Activated naive CD4-positive, alpha-beta T cell treated with anti-CD3 and anti-CD28 coated beads, Interleukin-2, amount 10 ng/mL, durations not matched to agents 7 days and 5 days (primary cell): ENCODE measurements at places on chromosomes 2 and 18.

DNA sequence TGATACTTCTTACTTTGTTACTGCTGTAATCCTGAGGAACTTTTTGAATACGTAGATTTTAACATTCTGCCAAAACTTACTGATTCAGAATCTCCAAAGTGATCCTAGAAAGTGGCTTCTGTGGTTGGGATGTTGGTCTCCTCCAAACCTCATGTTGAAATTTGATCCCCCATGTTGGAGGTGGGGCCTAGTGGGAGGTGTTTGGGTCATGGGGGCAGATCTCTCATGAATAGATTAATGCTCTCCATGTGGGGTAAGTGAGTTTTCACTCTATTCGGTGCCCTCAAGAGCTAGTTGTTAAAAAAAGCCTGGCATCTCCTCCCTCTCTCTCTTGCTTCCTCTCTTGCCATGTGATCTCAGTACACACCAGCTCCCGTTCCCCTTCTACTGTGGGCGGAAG is 329.9 kb downstream of the HRH4 start:
- DNase-seq = no peak

GRCh38 chr2:105301646-105302045 is 27.9 kb downstream of the TGFBRAP1 start:
- DNase-seq = peak; percentile 32

- no peak for DNase-seq
These were observed 73.2 kb upstream of the NCKAP5 start for GRCh38 chr2:133641497-133641896.

- no peak for DNase-seq
These were observed 7.8 kb downstream of the FRZB start for GRCh38 chr2:182858671-182859070.

GRCh38 chr2:76187415-76187814 is 476.7 kb upstream of the GCFC2 start:
- no peak for DNase-seq

DNA sequence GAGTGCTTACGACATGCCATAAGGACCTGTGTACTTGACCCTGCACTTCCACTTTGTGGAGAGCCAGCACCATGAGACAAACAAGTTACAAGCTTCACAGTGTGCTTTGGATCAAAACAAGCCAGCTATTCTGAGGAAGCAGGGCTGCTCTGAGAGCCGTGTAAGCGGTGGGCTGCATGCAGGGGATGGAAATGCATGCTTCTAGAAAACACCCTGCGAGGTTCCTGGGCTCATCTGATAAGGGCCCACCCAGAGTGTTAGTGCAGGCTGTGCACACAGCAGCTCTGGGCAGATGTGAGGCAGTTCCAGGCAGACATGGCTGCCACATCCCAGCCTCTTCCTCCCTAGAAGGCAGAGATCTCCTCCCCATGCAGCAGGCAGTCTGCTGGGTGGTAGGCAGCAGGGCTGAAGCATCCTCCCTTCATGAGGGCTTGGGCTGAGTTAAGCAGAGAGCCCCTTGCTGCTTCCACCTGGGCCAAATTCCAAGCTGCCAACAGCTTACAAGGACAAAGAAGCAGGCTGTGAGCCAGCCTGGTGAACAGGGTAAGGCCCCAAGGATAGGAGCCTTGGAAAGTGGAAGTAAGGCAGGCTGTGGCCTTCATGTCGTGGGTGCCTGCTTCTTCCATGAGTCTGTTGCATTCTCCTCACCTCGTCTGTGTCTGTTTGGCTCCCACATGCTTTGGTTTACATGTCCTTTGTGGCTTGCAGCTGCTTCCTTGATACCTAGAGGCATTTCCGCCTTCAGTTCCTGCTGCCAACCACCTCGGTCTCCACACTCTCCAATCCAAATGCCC is 7.7 kb downstream of the PSD4 start:
- DNase-seq = peak; percentile 49

DNA sequence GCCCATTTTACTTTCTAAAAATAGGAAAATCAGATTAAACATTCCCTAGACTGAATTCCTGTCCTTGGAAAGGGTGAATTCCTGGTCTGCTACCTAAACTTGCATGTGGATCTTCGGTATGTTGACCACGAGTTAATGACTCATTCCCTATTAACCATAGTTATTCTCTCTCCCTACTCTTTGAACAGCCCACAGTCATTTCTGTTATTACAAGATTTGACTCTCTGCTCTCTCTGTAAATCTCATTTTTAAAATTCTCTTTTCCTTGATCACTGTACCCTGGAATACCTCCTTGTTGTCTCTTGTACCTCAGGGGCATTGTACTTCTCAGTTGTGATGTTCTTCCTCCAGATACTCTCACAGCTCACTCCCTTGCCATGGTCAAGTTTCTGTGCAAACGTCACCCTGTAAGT is 92.0 kb upstream of the GULP1 start:
- DNase-seq = no peak

GRCh38 chr2:39874236-39874635 is 95.2 kb upstream of the THUMPD2 start:
- DNase-seq = no peak

DNA sequence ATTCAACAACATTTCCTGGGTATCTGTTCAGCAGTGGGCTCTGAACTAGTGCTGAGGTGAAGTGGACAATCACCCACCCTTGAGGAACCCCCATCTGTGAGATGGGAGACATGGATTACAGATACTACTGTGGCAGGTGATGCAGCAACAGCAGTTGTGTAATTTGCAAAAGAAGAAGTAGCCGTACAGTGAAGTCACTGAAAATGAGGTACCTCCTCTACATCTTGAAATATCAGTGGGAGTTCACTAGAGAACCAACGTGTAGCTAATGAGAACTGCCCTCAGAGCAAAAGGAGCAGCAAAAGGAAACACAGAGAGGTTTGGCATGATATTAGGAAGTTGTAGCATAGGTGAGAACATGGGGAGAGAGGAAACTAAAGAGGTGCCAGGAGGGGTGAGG is 41.3 kb downstream of the VSNL1 start:
- no peak for DNase-seq

- no peak for DNase-seq
These were observed 193.3 kb upstream of the RBBP8 start for GRCh38 chr18:22739789-22740188.

DNA sequence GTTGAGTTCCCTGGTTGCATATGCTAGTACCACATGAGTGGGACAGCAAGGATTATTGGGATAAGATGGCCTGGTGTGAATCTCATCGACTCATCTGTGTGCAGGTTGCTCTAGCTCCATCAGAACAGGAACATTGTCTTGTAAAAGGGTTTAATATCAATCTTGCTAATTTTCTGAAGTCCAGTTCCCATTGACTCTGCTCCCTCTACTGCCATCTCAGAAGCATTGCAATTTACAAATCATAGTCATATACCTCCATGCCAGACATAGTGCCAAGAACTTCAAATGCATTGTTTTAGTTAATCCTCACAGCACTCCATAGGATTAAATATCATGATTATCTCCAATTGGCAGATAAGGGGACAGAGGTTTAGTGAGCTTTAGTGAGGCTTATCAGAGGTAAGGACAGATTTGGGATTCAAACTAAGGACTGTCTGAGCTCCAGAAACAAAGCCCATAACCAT is 4.8 kb upstream of the STAT4 start:
- DNase-seq = peak; percentile 20
